Fibroblast of skin of scalp (primary cell): ENCODE measurements at places on chromosomes 1 and 21.

- no peak for DNase-seq
Observed at GRCh38 chr1:207306603-207307002, 14.9 kb upstream of the CD55 start.

- peak; percentile 41 for DNase-seq
Observed at GRCh38 chr21:32545948-32546441, 39.3 kb downstream of the TCP10L start.

DNA sequence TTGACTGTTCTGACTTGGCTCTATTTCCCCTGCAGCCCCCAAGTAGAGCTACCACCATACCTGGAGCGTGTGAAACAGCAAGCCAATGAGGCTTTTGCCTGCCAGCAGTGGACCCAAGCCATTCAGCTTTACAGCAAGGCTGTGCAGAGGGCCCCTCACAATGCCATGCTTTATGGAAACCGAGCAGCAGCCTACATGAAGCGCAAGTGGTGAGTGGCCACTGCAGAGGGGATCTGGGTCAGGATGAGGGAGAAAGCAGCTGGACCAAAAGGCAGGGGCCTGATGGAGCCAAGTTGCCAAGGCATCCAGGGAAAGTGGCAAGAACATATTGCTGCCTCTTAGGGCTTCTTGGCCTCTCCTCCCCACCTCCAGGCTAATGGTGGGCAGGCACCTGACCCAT is 24.1 kb upstream of the TMEM222 start:
- no peak for DNase-seq

DNA sequence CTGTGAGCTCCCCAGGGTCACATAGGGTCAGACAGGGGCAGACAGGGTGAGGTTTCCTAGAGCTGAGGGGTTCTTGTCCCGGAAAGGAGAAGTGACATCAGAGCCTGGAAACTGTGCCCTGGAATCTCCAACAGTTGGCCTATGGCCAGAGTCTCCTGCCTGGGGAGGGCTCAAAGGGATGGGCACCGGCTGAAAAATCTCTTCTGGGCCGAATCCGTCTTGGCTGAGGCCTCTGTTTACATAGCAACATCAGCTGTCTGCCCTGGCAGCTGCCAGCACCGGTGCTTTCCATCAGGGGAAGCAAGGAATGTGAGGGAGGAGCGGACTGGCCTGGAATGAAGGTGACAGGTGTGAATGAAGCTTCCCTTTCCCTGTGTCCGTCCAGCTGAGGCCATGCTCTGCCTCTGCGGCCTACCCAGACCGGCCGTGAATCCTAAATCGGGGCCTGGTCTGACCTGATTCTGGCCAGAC is 30.7 kb downstream of the VASH2 start:
- no peak for DNase-seq

DNA sequence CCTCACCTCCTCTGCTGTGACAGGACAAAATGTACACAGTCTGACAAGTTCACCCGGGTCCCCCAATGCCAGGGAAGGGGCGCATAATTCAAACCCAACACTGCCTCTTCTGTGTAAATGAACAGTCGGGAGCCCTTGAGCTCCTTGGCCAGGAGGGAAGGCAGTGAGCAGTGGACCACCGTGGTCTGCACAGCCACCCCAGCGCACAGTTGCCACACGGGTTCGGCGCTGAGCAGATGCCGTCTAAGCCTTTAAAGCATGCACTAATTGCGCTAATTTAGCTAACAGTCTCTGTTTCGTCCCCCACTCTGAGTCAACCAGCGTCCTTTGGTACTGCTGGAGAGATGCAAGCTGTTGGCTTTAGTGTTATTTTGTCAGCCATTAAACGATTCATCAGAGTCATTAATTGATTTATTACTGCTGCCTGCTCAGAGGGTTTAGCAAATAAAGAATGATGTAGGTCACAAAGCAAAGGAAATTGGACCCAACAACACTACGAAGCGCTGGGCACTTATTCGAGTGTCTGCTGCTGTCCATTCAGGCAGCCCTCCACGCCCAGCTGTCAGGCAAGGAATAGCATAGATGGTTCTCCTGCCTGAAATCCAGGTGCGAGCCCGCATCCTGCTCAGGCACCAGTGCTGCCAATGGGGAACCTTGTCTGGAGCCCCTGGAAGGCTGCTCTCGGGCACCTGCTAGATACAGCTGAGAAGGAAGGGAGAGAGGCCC is 91.5 kb downstream of the MRPL37 start:
- no peak for DNase-seq
